ENCODE measurements at places on chromosomes 7 and 10.

GRCh38 chr7:30166155-30166840, 31.5 kb downstream of the MTURN start:
- DNase-seq: no peak

DNA sequence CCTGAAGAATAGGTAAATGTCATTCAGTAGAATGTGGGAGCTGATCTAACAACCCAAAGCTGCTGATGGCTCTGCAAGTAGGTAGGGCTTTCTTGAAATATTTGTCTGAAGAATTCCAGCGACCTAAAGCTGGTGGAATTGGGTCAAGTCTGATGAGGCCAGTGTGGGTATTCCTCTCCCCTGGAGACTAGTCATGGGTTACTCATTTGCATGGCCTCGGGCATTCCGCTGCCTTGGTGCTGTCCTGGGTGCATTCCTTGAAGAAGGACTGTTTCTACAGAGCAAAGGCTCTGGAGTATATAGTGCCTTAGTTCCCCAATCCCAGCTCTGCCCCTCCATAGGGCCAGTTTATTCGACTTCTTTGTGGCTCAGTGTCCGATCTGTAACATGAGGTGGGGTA, 19.2 kb downstream of the PDK4 start:
- no peak for DNase-seq

DNA sequence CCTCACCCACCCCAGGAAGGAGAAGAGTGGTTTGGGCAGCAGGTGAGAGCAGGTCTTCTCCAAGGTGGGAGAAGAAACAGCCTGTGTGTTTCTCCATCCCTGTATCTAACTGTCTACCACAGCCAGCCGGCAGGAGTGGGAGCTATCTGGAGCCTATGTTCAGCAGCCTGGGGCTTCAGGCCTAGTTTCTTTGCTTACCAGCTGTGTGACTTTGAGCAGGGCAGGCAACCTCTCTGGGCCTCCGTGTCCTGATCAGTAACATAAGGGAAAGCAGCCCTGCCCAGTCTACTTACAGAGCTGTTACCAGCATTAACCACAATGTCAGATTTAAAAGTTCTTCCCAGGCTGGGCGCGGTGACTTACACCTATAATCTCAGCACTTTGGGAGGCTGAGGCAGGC, 450.7 kb upstream of the ZMIZ1 start:
- DNase-seq: no peak

DNA sequence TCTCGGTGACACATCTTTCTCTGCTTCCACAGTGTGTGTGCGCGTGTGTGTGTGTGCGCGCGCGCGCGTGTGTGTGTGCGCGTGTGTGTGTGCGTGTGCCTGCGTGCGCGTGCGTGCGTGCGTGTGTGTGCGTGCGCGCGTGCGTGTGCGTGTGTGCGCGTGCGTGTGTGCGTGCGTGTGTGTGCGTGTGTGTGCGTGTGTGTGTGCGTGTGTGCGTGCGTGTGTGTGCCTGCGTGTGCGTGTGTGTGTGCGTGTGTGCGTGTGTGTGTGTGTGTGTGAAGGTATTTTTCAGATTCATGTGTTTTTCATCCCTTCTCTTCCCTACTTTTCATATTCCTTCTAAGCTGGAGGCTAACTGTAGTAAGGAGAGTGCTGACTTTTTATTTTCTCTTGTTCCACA, 148.4 kb downstream of the CREB5 start:
- DNase-seq: no peak

- no peak for DNase-seq
Observed at GRCh38 chr7:85474234-85474633, 287.4 kb upstream of the SEMA3D start.

- DNase-seq: no peak
Observed at GRCh38 chr7:29976266-29976665, 13.3 kb downstream of the SCRN1 start.

GRCh38 chr7:91852263-91852741, 28.2 kb downstream of the MTERF1 start:
- DNase-seq: peak; percentile 14

- no peak for DNase-seq
Observed at GRCh38 chr10:109863775-109864174, 59.5 kb downstream of the XPNPEP1 start.

All from foreskin fibroblast (primary cell).